ENCODE measurements at places on chromosomes 1 and 21. TPM values are rescaled to one million over a fixed set of nuclear protein-coding genes. Genes with fewer than 3 reads are reported as not detected.

RSPH1 gene
- 10.7 TPM for polyA plus RNA-seq

DDX59 gene
- polyA plus RNA-seq: 29.8 TPM

FCRL4 gene
- polyA plus RNA-seq: not detected

TCHH gene
- polyA plus RNA-seq: not detected

MYOG gene
- 0.17 TPM for polyA plus RNA-seq

DCST1 gene
- 0.31 TPM for polyA plus RNA-seq

LCE3D gene
- polyA plus RNA-seq: not detected

CAPN2 gene
- 204 TPM for polyA plus RNA-seq

GUCA2B gene
- not detected for polyA plus RNA-seq

NPL gene
- polyA plus RNA-seq: 7.9 TPM

FCMR gene
- 2.1 TPM for polyA plus RNA-seq

DISC1 gene
- 6.4 TPM for polyA plus RNA-seq

SEMA4A gene
- polyA plus RNA-seq: 22.7 TPM

LRRC38 gene
- polyA plus RNA-seq: 0.25 TPM

WLS gene
- polyA plus RNA-seq: 136 TPM

BTBD19 gene
- 11.1 TPM for polyA plus RNA-seq

DNA sequence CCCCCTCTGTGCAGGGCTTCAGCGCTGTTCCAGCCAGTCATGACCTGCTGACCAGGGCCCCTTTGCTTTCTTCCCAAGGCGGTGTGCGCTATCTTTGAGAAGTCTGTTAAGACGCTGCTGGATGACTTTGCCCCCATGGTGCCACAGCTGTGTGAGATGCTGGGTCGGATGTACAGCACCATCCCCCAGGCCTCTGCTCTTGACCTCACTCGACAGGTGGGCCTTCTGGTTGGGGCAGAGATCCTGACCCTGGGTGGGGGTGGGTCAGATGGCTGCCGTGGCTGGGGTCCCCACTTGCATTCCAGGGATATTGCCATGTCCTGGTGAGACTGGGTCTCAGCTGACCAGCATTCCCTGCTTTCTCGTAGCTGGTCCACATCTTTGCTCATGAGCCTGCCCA, 9.0 kb upstream of the DPH2 start:
- DNase-seq: no peak

DNA sequence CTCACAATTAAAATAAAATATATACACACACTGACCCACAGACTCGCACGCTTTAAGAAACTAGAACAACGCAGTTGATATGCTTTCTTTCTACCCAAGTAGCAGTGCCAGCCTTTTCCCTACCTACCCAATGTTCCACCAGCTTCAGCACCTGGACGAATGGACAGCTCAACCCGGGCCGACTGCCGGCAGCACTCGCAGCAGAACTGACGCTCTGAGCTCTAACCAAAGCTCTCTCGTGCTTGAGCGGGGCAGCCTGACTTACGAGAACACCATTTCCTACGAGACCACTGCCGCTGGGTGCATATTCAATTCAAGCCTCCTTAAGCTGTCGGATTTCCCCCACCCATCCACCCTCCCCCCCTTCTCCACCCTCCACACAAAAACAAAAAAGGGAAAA, 127.4 kb upstream of the DPYD start:
- peak; percentile 71 for DNase-seq

GRCh38 chr1:18411321-18411720, 69.4 kb upstream of the KLHDC7A start:
- DNase-seq: no peak

DNA sequence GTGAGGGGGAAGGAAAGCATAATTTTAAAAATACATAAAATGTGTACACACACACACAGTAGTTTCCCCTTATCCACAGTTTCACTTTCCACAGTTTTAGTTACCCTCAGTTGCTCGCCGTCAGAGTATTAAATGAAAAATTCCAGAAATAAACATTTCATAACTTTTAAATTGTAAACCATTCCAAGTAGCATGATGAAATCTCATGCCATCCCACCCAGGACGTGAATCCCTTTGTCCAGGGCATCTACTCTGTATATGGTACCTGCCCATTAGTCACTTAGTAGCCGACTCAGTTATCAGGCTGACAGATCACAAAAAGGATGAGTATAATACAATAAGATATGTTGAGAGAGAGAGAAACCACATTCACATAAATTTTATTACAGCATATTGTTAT, 36.2 kb downstream of the EPS15 start:
- DNase-seq: no peak

DNA sequence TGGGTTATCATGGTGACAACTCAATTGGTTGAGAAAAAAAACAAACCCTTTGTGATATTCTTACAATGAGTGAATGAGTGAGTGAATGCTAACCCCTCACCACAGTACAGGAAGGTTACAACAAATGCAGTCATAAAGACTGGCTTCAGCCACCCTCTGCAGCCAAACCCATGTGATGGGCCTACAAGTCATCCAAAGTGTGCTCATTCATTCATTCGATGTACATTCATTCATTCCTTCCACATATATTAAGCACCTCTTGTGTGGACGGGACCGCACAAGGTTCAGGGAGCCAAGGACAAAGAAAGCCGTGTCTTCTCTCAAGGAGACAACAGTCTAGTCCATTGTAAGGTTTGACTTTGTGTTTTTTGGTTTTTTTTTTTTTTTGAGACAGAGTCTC, 49.4 kb downstream of the WDR4 start:
- no peak for DNase-seq

DNA sequence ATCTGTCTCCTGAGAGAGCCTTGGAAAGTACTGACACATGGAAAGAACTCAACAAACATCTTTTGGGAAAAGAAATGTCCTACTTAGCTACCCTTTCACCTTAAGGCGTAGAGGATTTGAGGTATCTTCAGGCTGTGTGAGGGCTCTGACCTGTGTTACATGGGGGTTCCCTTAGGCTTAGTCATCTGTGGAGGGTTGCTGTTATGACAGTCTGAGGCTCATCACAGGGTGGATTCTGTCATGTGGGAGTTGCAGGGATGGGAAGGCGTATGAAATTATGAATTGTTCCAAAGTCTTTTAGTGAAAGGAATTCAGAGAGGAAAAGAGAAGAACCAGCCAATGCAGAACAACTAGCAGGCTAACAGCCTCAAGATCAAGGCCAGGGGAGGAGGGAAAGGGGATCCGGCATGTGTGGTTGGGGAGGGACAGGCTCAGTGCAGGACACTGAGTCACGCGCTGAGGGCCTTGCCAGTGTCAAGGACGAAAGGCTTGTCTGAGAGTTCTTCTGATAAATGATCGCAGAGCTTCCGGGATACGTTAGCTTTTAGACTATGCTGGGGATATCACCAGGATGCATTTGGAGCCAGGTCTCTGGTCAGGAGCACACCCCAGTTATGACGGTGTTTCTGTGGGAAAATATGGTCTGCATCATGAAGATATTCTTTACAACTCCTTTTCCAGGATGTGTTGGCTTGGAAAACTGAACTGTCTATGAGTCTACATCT, 24.6 kb upstream of the PLA2G2C start:
- no peak for DNase-seq

- no peak for DNase-seq
Observed at GRCh38 chr1:183567584-183567983, 22.7 kb downstream of the NCF2 start.

- no peak for DNase-seq
Observed at GRCh38 chr1:42940851-42941639, 17.6 kb downstream of the SLC2A1 start.

GRCh38 chr1:171811672-171812071, 29.6 kb upstream of the DNM3 start:
- DNase-seq: no peak

GRCh38 chr1:241972703-241973369, 15.3 kb downstream of the BECN2 start:
- DNase-seq: no peak

GRCh38 chr1:212158912-212159796, 123.6 kb downstream of the DTL start:
- no peak for DNase-seq

- no peak for DNase-seq
Observed at GRCh38 chr1:170660871-170661645, 2.9 kb upstream of the PRRX1 start.

- no peak for DNase-seq
Observed at GRCh38 chr1:112056354-112056753, 66.9 kb upstream of the KCND3 start.

GRCh38 chr1:216914974-216915373, 191.7 kb upstream of the ESRRG start:
- DNase-seq: no peak

- no peak for DNase-seq
Observed at GRCh38 chr1:61779231-61779630, 37.0 kb downstream of the PATJ start.

DNA sequence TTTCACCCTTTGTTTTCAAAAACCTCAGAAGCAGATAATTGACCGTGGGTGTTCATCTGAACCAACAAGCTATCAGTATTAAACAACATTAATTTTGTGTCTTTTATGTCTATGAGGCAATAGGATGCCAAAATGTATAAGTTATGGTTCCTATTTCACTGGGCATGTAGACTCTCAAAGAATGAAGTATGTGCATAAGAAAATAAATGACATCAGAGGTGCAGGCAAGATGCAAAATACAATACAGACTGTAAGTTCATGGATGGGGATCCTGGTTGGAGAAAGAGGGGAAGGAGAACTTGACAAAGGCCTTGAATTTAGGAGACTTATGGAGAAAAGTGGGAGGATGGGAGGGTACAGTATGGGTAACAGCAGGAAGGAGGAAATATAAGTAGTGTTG, 23.4 kb upstream of the POU2F1 start:
- DNase-seq: no peak

DNA sequence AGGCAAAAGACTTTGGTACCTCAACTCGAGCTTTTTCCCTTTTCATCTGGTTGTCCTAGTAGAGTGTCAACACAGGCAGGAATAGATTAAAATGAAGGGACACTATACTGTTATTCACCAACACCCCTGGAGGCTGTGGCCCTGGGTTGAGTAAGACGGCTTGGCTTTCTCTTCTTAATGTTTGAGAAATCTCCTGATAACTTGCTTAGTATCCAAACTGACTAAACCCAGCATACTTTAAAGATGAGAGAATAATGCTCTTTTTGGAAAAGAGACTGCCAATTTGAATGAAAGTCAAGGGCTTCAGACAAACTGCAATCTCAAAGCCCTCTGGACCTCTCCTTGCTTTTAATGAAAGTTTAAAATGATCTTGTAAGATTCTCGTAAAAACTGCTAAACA, 2.6 kb upstream of the SLC30A1 start:
- DNase-seq: no peak

DNA sequence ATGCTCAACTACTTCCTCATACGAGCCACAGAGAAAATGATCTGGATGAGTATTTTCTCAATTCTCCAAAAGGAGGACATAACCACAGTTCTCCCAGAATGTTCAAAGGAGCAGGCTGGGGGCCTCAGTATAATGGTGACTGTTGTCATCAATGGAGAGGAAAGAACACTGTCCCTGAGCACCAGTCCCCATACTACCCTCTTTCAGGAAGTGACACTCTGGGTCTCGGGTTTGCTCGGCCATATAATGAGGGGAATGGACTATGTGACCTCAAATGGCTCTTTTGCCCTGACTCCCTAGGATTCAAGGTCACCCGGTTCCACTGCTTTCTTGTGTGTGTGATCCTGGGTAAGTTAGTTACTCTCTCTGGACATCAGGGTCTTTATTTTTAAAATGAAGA, 22.8 kb downstream of the SLC9A1 start:
- DNase-seq: no peak

- DNase-seq: no peak
Observed at GRCh38 chr21:38363693-38364092, 106.9 kb downstream of the KCNJ15 start.

DNA sequence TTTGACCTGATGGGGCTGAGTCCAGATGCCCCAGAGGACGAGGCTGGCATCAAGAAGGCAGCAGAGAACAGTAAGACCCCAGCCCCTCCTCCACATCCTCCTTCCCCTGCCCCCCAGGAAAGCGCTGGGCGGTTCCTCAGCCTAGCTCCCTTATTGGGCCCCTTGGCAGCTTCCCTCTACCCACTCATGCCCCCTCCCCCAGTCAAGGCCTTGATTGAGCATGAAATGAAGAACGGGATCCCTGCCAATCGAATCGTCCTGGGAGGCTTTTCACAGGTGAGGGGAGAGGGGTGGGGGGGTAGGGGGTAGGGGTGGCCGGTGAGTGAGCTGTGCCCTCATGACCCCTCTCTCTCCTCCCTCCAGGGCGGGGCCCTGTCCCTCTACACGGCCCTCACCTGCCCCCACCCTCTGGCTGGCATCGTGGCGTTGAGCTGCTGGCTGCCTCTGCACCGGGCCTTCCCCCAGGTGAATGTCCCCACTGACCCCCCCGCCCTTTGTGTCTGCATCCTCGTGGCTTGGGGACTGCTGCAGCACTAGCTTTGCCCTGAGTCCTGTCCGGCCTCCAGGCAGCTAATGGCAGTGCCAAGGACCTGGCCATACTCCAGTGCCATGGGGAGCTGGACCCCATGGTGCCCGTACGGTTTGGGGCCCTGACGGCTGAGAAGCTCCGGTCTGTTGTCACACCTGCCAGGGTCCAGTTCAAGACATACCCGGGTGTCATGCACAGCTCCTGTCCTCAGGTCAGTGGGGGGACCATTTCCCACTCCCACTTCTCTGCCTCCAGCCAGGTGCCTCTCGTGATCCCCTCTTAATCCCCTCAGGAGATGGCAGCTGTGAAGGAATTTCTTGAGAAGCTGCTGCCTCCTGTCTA, 3.2 kb downstream of the LYPLA2 start:
- no peak for DNase-seq

- no peak for DNase-seq
Observed at GRCh38 chr1:47399138-47399845, 16.8 kb upstream of the FOXE3 start.

All from right renal pelvis (tissue), 4 donors.